T-cell (primary cell): ENCODE measurements at places on chromosomes 16 and 17. TPM values are rescaled to one million over a fixed set of nuclear protein-coding genes. Genes with fewer than 3 reads are reported as not detected.

DNA sequence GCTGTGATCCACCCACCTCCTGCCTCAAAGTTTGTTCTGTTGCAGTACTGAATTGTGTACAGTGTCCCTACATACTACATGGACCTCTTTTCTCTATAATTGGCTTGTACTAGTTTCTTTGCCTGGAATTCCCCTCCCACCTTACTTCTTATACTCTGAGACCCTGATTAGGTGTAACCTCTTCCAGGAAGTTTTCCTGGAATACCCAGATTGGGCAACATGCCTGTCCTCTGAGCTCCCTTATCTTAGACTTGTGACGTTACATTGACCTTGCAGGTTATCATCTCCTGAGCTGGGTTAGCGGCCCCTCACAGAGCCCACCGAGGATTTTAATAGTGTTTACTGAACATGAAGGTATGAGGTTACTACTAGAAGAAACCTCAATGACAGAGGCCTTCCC is 237.0 kb downstream of the ZNF423 start:
- H3K4me1 ChIP-seq: no peaks in the 10 kb centered on the region
- no peaks in the 10 kb centered on the region for H3K36me3 ChIP-seq
- DNase-seq: no peak
- H3K27me3 ChIP-seq: no peaks in the 10 kb centered on the region

GRCh38 chr16:79929260-79929965 is 328.9 kb upstream of the MAF start:
- no peak for DNase-seq
- no peak overlapping the region for H3K4me3 ChIP-seq
- no peaks in the 10 kb centered on the region for H3K27me3 ChIP-seq
- no peaks in the 10 kb centered on the region for H3K4me1 ChIP-seq
- no peaks in the 10 kb centered on the region for H3K36me3 ChIP-seq

DNA sequence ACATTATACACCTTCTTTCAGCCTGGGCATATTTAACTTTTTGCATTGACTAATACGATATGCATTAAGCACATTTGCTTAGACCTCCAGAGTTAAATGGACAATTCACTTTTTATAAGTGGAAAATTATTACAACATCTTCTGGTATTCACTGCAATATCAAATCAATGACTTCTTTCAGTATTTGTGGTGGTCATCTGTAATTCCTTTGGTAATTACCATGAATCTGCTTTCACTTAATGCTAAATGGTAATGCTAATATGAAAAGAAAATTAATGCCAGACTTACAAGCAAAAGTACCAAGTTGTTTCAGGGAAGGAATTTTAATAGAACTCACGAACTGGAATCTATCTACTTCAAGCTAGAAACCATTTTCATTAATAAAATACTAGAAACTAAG is 6.4 kb downstream of the GPATCH8 start:
- H3K4me1 ChIP-seq: peaks cover 18% of the 10 kb centered on the region
- no peak for DNase-seq
- H3K27me3 ChIP-seq: no peaks in the 10 kb centered on the region
- H3K4me3 ChIP-seq: no peak overlapping the region

GRCh38 chr17:51722994-51723393 is 435.5 kb downstream of the CA10 start:
- no peaks in the 10 kb centered on the region for H3K36me3 ChIP-seq
- no peak overlapping the region for H3K27ac ChIP-seq
- H3K4me3 ChIP-seq: no peak overlapping the region

The SEPTIN1 gene
- total RNA-seq: 253 TPM

The DBNDD1 gene
- total RNA-seq: 0.88 TPM
